ENCODE measurements at places on chromosomes 2 and 18.

GRCh38 chr2:160993654-160994061 lies 166.6 kb upstream of the TANK start:
- no peaks in the 10 kb centered on the region for H3K36me3 ChIP-seq
- H3K27ac ChIP-seq: no peak overlapping the region
- H3K4me3 ChIP-seq: no peak overlapping the region
- H3K27me3 ChIP-seq: no peaks in the 10 kb centered on the region
- no peak for DNase-seq

DNA sequence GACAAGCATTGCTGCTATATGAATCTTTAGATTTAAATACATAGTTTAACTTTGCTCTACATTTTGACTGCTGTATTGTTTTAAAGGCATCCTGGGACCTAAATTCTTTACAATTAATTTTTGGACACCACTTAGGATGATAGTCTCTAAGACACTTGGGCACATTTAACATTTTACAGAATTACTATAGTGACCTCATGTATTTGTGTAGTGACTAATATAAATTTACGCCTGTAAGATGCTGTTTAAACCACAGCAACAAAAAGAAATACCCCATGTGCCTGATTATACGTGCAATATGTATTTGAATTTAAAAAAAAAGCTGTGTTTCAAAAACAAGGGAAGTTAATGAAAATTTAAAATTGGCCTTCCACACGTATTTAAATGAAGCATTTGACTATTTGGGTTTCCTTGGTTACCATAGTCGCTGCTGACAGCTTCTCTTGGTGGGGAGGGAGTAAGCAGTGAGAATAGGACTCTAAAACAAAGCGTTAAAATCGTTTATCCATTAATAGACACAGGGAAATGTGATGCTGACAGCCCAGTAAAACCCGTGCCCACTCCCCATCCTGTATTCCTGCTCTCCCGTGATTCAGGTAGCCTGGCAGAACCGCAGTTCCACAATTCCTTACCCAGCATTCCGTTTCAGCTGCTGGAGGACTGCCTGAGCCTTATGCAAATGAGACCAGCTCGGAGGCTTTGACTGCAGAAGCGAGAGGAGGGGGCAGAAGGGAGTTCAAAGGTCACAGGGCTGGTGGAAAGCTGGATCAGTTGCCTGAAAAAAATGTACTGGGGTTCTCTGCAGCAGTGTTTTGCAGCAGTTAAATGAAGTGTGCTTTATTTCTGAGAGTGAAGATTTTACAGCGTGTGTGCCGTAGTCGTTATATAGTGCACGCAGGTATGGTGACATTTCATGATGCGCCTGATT lies 104.3 kb downstream of the CSRNP3 start:
- H3K36me3 ChIP-seq: no peaks in the 10 kb centered on the region
- H3K4me1 ChIP-seq: no peaks in the 10 kb centered on the region
- no peak overlapping the region for H3K27ac ChIP-seq
- H3K27me3 ChIP-seq: no peaks in the 10 kb centered on the region

- no peak for DNase-seq
- no peaks in the 10 kb centered on the region for H3K27me3 ChIP-seq
- H3K27ac ChIP-seq: no peak overlapping the region
- H3K4me3 ChIP-seq: no peak overlapping the region
- no peaks in the 10 kb centered on the region for H3K4me1 ChIP-seq
Measured at GRCh38 chr2:123040506-123040905, 984.6 kb upstream of the CNTNAP5 start.

DNA sequence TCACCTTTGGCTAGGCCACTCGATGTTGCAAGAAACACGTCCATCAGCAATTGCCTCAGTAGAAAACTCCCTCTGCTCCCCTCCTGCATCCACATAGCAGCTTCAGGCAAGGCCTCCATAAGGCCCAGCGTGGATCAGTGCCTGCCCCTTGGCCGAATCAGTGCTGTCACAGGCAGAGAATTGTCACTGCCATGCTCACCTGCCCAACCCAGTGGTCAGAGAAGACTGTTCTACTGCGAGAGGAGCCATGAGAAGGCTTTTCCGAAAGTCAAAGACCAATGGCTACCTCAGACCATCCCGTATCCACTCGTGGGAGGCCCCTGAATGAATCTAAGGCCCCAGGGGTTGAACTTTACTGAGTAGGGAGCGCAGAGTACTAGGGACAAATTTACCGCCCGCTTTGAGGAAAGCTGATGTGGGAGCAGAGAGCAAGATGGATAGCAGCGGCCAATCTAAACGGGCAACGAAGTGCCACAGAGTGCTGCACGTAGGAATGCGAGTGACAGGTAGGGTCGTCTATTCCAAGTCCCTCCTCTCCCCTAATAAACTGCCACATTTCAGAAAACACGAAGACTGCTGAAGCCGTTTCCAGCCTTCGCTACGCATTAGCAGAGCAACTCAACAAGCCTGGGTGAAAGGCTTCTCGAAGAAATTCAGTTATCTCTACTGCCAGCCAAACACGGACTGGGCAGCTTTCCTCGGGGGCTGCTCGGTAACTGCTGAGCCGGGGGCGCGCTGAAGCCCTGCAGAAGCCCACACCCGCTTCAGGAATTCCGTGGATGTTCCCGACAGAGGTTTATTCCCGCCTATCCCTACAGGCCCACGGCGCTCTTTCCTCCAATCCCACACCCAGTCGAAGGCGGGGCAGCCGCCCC lies 968 bp upstream of the RALBP1 start:
- H3K4me3 ChIP-seq: peak overlapping the region; percentile 50
- peaks cover 2% of the 10 kb centered on the region for H3K4me1 ChIP-seq
- no peaks in the 10 kb centered on the region for H3K27me3 ChIP-seq
- H3K27ac ChIP-seq: peak overlapping the region; percentile 96

DNA sequence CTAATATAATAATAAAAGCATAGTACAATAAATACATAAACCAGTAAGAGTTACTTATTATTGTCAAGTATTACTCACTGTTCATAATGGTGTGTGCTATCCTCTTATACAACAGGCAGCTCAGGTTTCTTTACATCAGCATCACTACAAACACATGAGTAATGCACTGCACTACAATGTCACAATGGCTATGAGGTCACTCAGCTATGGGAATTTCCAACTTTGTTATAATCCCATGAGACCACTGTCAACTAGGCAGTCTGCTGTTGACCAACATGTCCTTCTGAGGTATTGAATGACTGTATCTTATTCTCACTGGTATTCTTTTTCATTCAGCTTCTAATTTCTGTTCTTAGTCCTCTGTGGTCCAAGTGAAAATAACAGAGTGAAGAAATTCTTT lies 250.4 kb upstream of the DSEL start:
- no peaks in the 10 kb centered on the region for H3K36me3 ChIP-seq
- H3K27ac ChIP-seq: no peak overlapping the region
- H3K4me3 ChIP-seq: no peak overlapping the region
- no peak for DNase-seq
- no peaks in the 10 kb centered on the region for H3K4me1 ChIP-seq

Data from aorta (tissue), 5 donors.